ENCODE measurements at places on chromosomes 4 and X. TPM values are rescaled to one million over a fixed set of nuclear protein-coding genes. Genes with fewer than 3 reads are reported as not detected.
A peak's percentile ranks its signal among the peaks of the same experiment; 100 is the strongest.

ADGRL3 gene
- not detected for total RNA-seq

DNA sequence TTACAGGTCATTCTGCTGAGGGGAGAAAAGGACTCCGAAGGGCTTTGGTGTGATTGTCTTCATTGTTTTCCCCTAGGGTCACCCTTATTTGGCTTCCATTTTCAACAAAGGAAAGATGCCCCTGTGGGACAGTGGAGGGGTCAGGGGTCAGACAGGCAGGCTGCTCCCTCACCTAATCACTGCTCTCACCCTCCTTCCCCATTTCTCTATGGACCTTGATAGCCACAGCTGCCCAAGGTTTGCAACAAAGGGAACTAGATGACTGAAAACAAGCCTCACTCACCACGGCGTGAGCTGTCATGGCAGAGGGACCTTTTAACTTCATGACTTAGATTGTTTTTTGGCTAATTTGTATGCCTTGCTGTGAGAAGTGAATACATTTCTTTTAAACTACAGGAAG lies 40.7 kb downstream of the C4orf51 start:
- H3K27ac ChIP-seq: no peak overlapping the region
- peaks cover 13% of the 10 kb centered on the region for H3K4me1 ChIP-seq
- H3K4me3 ChIP-seq: no peak overlapping the region
- DNase-seq: no peak

CRLF2 gene
- 1.4 TPM for total RNA-seq

- peaks cover 10% of the 10 kb centered on the region for H3K36me3 ChIP-seq
- H3K4me3 ChIP-seq: no peak overlapping the region
- DNase-seq: no peak
- H3K27me3 ChIP-seq: no peaks in the 10 kb centered on the region
- H3K4me1 ChIP-seq: peaks cover 22% of the 10 kb centered on the region
These were observed 25.2 kb downstream of the DDIT4L start for GRCh38 chr4:100164808-100165760.

GRCh38 chr4:167049257-167049656 lies 185.0 kb downstream of the SPOCK3 start:
- H3K4me1 ChIP-seq: no peaks in the 10 kb centered on the region
- H3K27me3 ChIP-seq: no peaks in the 10 kb centered on the region
- H3K27ac ChIP-seq: no peak overlapping the region
- no peak overlapping the region for H3K4me3 ChIP-seq
- no peaks in the 10 kb centered on the region for H3K36me3 ChIP-seq

DNA sequence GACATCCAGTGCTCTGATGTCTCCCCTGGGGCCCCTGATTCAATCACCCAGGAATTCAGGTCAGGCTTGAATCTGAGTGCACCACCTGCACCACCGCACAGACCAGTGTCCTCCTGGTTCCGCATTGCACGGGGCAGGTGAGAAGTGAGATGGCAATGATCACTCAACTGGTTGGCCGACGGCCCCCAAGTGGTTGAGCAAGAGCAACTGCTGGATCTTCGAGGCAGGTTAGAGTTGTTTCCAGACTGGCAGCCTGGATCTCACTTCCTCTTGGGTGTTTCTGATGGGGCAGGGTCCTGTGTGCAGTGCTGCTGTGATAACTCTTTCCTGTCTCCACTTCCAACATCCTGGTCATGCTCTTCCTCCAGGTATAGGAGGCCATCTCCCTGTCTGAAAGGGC lies 50.4 kb downstream of the C4orf50 start:
- no peak overlapping the region for H3K27ac ChIP-seq
- H3K4me3 ChIP-seq: no peak overlapping the region
- DNase-seq: no peak
- H3K36me3 ChIP-seq: no peaks in the 10 kb centered on the region

GRCh38 chrX:128929271-128930057 lies 593.8 kb downstream of the SMARCA1 start:
- no peak for DNase-seq
- no peaks in the 10 kb centered on the region for H3K36me3 ChIP-seq
- H3K4me1 ChIP-seq: no peaks in the 10 kb centered on the region
- no peak overlapping the region for H3K4me3 ChIP-seq
- no peak overlapping the region for H3K27ac ChIP-seq

- no peaks in the 10 kb centered on the region for H3K27me3 ChIP-seq
- H3K4me1 ChIP-seq: no peaks in the 10 kb centered on the region
- no peak overlapping the region for H3K4me3 ChIP-seq
- H3K36me3 ChIP-seq: no peaks in the 10 kb centered on the region
These were observed 33.6 kb upstream of the TBC1D9 start for GRCh38 chr4:140789759-140790158.

DNA sequence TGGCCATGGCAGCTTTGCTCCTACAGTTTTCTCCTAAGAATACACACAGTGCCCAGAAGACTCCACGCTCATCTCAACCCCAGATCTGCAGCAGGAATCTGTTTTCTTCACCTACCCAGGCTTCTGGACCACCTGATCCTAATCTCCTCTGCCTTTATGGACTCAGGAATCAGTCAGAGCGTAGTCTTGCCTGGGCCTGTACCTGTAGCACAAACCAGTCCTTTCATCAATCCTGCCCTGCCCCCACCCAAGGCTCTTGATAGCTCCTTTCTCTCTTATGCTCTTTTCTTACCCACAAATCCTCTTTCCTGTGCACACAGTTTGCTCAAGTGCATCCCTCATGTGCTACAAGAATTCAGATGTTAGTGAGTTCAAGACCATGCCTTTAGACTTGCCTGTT lies 89.7 kb downstream of the ZNF718 start:
- H3K4me3 ChIP-seq: no peak overlapping the region
- no peak for DNase-seq
- peaks cover 47% of the 10 kb centered on the region for H3K36me3 ChIP-seq
- no peaks in the 10 kb centered on the region for H3K27me3 ChIP-seq

GABRG1 gene
- not detected for total RNA-seq

- peak; percentile 65 for DNase-seq
- H3K4me3 ChIP-seq: peak overlapping the region; percentile 96
- peaks cover 49% of the 10 kb centered on the region for H3K36me3 ChIP-seq
- H3K4me1 ChIP-seq: peaks cover 49% of the 10 kb centered on the region
- no peaks in the 10 kb centered on the region for H3K27me3 ChIP-seq
- peak overlapping the region; percentile 89 for H3K27ac ChIP-seq
These were observed 1.1 kb downstream of the TMEM131L start for GRCh38 chr4:153466949-153467896.

DNA sequence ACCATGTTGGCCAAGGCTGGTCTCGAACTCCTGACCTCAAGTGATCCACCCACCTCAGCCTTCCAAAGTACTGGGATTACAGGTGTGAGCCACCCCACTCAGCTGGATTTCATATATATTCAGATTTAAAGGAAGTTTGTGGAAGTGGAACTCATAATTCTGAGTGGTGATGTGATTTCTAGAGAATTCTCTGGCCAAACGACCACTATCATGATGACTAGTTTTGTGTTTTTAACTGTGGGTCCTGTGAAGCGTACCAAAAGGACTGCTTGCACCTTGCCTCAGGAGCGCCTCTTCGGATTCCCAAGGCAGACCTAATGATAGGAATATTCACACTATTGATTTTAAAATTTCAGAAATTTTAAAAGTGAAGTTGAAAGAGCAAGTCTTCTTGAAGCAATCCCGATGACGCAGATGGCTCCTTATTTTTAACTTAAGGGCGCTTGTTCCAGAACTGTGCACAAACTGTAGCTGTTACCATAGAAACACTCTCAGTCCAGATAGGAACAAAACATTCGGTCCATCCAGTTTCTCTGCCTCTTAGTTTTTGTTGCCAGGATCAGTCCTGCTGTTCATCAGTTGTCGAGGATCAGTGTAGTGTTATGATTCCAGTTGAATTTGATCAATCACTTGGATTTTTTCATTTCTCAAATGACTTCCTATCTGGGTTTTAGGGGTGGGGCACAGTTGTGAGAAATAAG lies 51.7 kb upstream of the CLCN4 start:
- no peak for DNase-seq
- H3K4me1 ChIP-seq: peaks cover 62% of the 10 kb centered on the region
- no peak overlapping the region for H3K27ac ChIP-seq
- no peaks in the 10 kb centered on the region for H3K27me3 ChIP-seq
- no peak overlapping the region for H3K4me3 ChIP-seq

GRCh38 chr4:73901031-73901430 lies 31.8 kb downstream of the CXCL1 start:
- H3K4me3 ChIP-seq: no peak overlapping the region
- H3K36me3 ChIP-seq: no peaks in the 10 kb centered on the region
- no peaks in the 10 kb centered on the region for H3K27me3 ChIP-seq
- no peaks in the 10 kb centered on the region for H3K4me1 ChIP-seq
- no peak for DNase-seq

GRCh38 chr4:145490796-145491195 lies 9.1 kb downstream of the SMAD1 start:
- no peaks in the 10 kb centered on the region for H3K36me3 ChIP-seq
- no peak for DNase-seq
- peaks cover 9% of the 10 kb centered on the region for H3K27me3 ChIP-seq
- no peak overlapping the region for H3K4me3 ChIP-seq
- H3K27ac ChIP-seq: no peak overlapping the region

- no peak for DNase-seq
- no peak overlapping the region for H3K4me3 ChIP-seq
- no peaks in the 10 kb centered on the region for H3K27me3 ChIP-seq
- H3K36me3 ChIP-seq: no peaks in the 10 kb centered on the region
- peaks cover 14% of the 10 kb centered on the region for H3K4me1 ChIP-seq
These were observed 239.6 kb downstream of the PPP1R2C start for GRCh38 chrX:42538405-42538804.

DCAF12L1 gene
- not detected for total RNA-seq

- peak overlapping the region; percentile 94 for H3K27ac ChIP-seq
- H3K27me3 ChIP-seq: no peaks in the 10 kb centered on the region
- DNase-seq: peak; percentile 55
- H3K4me3 ChIP-seq: peak overlapping the region; percentile 55
These were observed 45.8 kb upstream of the MSANTD1 start for GRCh38 chr4:3202836-3203820.

- no peaks in the 10 kb centered on the region for H3K36me3 ChIP-seq
- H3K27me3 ChIP-seq: no peaks in the 10 kb centered on the region
- no peak for DNase-seq
- no peak overlapping the region for H3K4me3 ChIP-seq
These were observed 110.7 kb downstream of the CFAP299 start for GRCh38 chr4:80446248-80446647.

DNA sequence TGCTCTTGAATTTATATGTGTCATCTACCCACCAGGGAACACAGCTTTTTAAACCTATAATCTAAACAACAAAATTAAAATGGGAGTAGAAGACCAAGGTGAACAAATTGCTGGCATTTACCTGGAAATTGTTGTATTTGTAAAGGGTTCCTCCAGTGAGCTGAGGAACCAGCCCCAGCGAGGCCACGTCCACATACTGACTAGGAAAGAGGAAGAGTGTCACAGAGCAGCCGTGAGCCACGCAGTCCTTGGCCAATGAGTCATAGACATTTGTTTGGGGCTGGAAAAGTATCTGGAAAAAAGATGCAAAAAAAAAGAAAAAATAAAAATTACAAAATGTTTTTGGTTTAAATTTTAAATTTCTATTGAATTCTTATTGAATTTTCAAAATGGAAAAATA lies 58.7 kb downstream of the METTL14 start:
- H3K4me3 ChIP-seq: no peak overlapping the region
- no peaks in the 10 kb centered on the region for H3K4me1 ChIP-seq
- no peaks in the 10 kb centered on the region for H3K27me3 ChIP-seq
- no peak overlapping the region for H3K27ac ChIP-seq

DNA sequence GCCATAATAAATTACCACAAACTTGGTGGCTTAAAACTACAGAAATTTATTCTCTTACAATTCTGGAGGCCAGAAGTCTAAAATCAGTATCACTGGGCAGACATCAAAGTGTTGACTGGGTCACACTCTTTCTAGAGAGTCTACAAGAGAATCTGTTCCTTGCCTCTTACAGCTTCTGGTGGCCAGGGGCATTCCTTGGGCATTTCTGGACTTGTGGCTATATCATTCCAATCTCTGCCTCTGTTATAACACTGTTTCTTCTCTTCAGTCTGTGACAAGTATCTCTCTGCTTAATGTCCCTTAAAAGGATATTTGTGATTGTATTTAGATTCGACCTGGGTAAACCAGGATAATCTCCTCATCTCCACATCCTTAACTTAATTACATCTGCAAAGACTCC lies 207.3 kb upstream of the DCAF8L1 start:
- H3K4me1 ChIP-seq: no peaks in the 10 kb centered on the region
- no peak for DNase-seq
- H3K27ac ChIP-seq: no peak overlapping the region
- H3K27me3 ChIP-seq: no peaks in the 10 kb centered on the region

DNA sequence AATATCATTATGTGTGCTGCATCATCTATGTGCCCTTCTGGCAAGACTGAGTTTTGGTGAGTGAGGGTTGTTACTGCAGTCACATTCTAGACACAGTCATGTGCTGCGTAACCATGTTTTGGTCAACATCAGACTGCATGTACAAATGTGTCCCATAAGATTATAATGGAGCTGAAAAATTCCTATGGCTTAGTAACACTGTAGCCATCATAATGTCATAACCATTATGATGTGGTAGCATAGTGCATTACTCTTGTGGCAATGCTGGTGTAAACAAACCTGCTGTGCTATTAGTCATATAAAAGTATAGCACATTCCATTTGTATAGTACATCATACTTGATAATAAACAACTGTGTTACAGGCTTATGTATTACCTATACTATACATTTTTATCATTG lies 198.1 kb upstream of the NUDT6 start:
- H3K36me3 ChIP-seq: peaks cover 10% of the 10 kb centered on the region
- H3K27ac ChIP-seq: no peak overlapping the region
- no peak overlapping the region for H3K4me3 ChIP-seq
- no peaks in the 10 kb centered on the region for H3K27me3 ChIP-seq

- H3K36me3 ChIP-seq: no peaks in the 10 kb centered on the region
- H3K4me3 ChIP-seq: no peak overlapping the region
- no peak for DNase-seq
- peaks cover 3% of the 10 kb centered on the region for H3K27me3 ChIP-seq
- H3K4me1 ChIP-seq: no peaks in the 10 kb centered on the region
These were observed 115.7 kb upstream of the PJA1 start for GRCh38 chrX:69280933-69281332.

- no peaks in the 10 kb centered on the region for H3K27me3 ChIP-seq
- no peak overlapping the region for H3K4me3 ChIP-seq
- peaks cover 33% of the 10 kb centered on the region for H3K4me1 ChIP-seq
- no peak overlapping the region for H3K27ac ChIP-seq
These were observed 4.1 kb upstream of the FAM200B start for GRCh38 chr4:15677507-15677988.

FAM156A gene
- total RNA-seq: 19.7 TPM

GRCh38 chr4:48844843-48845242 lies 14.0 kb downstream of the OCIAD1 start:
- DNase-seq: no peak
- no peaks in the 10 kb centered on the region for H3K4me1 ChIP-seq
- peaks cover 58% of the 10 kb centered on the region for H3K36me3 ChIP-seq
- no peak overlapping the region for H3K4me3 ChIP-seq
- no peaks in the 10 kb centered on the region for H3K27me3 ChIP-seq
- H3K27ac ChIP-seq: no peak overlapping the region

- H3K36me3 ChIP-seq: no peaks in the 10 kb centered on the region
- no peak overlapping the region for H3K27ac ChIP-seq
- no peak for DNase-seq
- H3K4me1 ChIP-seq: peaks cover 7% of the 10 kb centered on the region
These were observed 5.2 kb downstream of the NHS start for GRCh38 chrX:17380221-17380620.

UGT2B17 gene
- total RNA-seq: not detected

PGAM4 gene
- total RNA-seq: 1.1 TPM

GRCh38 chr4:154491341-154492271 lies at the start of gene DCHS2:
TSS of gene DCHS2 (minus strand) at chr4:154491799. CDS start at chr4:154491355, 444 bp downstream.
- H3K36me3 ChIP-seq: no peaks in the 10 kb centered on the region
- H3K4me1 ChIP-seq: peaks cover 22% of the 10 kb centered on the region
- peak; percentile 39 for DNase-seq
- H3K27me3 ChIP-seq: peaks cover 61% of the 10 kb centered on the region
- peak within 1 kb of the TSS; percentile 45 for H3K4me3 ChIP-seq
- H3K27ac ChIP-seq: peak within 1 kb of the TSS; percentile 34

- DNase-seq: no peak
- no peaks in the 10 kb centered on the region for H3K27me3 ChIP-seq
- no peak overlapping the region for H3K27ac ChIP-seq
- no peaks in the 10 kb centered on the region for H3K36me3 ChIP-seq
- no peaks in the 10 kb centered on the region for H3K4me1 ChIP-seq
These were observed 622.2 kb upstream of the GRID2 start for GRCh38 chr4:91681544-91681943.

Data from activated CD8-positive, alpha-beta T cell treated with anti-CD3 and anti-CD28 coated beads, Interleukin-2, amount 10 ng/mL, durations not matched to agents 7 days and 5 days (primary cell).